Activated T-helper 17 cell treated with anti-CD3 and anti-CD28 coated beads, Interleukin-2, amount 50 U/mL, for 72 hours (primary cell): ENCODE measurements at places on chromosomes 4 and X.
A peak's percentile ranks its signal among the peaks of the same experiment; 100 is the strongest.

GRCh38 chr4:87732033-87732765, 67.2 kb upstream of the IBSP start:
- no peak for ATAC-seq

GRCh38 chr4:145179281-145179860, 1.0 kb downstream of the OTUD4 start:
- ATAC-seq = peak; percentile 48

GRCh38 chr4:37656649-37657048, 29.5 kb downstream of the RELL1 start:
- no peak for ATAC-seq

DNA sequence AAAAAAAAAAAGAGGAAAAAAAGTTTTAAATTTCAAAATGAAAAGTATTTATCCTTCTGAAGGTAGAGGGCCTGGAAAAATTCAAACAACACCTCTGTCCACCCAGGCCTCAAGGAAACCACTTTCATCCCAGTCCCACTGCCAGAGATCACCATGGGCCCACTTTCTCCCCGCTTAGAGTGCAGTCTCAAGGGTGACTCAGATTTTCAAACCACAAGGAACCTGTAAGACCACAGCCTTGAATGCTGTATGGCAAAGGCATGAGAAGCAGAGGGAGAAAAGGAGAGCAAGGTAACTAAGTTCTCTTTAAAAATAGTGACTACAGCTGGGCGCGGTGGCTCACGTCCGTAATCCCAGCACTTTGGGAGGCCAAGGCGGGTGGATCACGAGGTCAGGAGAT, 87.9 kb upstream of the PACRGL start:
- ATAC-seq = no peak

- no peak for ATAC-seq
Measured at GRCh38 chr4:156261230-156261629, 307.6 kb upstream of the CTSO start.

- ATAC-seq = no peak
Measured at GRCh38 chrX:2913118-2913517, 16.0 kb downstream of the ARSD start.

- no peak for ATAC-seq
Measured at GRCh38 chr4:10023050-10023419, 1.7 kb upstream of the SLC2A9 start.

DNA sequence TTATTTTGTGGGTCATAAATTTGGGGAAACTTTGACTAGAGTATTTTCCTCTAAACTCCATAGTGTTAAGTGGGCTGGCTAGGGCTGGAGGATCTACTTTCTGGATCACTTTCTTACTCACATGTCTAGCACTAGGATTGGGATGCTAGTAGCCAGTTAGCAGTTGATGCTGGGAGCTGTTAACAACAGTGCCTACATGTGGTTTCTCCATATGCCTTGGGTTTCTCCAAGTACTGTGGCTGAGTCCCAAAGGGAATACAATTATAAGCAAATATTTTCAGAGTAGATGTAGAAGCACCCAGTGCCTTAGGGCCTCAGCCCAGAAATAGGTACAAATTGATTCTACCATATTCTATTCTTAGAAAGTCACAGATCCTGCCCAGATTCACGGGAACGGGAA, 1614.9 kb downstream of the ARAP2 start:
- no peak for ATAC-seq

DNA sequence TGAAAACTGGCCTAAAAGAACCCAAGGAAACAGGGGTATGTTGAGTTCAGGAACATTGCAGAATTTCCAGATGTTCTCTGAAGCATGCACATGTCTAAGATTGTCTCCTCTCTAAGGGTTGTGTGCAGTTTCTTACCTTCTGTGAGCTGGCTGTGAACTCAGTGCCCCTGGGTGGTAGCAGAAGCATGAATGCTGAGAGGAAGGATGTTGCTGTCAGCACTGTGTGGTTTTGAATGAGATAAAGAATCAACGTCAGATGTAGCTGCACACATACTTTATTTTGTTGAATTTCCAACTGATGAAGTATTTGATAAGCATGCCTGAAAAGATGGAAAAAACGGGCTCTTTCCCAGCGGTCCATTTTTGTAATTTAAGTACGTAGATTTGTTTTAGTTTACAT, 23.8 kb upstream of the CD38 start:
- peak; percentile 39 for ATAC-seq

GRCh38 chr4:92307866-92308265, 4.1 kb downstream of the GRID2 start:
- ATAC-seq = no peak

- no peak for ATAC-seq
Measured at GRCh38 chr4:120517966-120518365, 404.6 kb downstream of the PRDM5 start.

- no peak for ATAC-seq
Measured at GRCh38 chr4:38055566-38055965, 95.4 kb downstream of the PTTG2 start.

- ATAC-seq = no peak
Measured at GRCh38 chrX:41322821-41323603, 10.9 kb upstream of the DDX3X start.

GRCh38 chrX:15438332-15438731, 54.1 kb upstream of the VEGFD start:
- ATAC-seq = no peak

- no peak for ATAC-seq
Measured at GRCh38 chrX:149312988-149313387, 192.1 kb downstream of the IDS start.

GRCh38 chrX:133649651-133650050, 234.4 kb upstream of the GPC4 start:
- no peak for ATAC-seq

GRCh38 chrX:110282922-110283321, 35.0 kb downstream of the AMMECR1 start:
- peak; percentile 42 for ATAC-seq

- no peak for ATAC-seq
Measured at GRCh38 chrX:70043685-70044084, 6.1 kb downstream of the AWAT2 start.

GRCh38 chr4:2587213-2587823, 50.9 kb downstream of the FAM193A start:
- no peak for ATAC-seq

DNA sequence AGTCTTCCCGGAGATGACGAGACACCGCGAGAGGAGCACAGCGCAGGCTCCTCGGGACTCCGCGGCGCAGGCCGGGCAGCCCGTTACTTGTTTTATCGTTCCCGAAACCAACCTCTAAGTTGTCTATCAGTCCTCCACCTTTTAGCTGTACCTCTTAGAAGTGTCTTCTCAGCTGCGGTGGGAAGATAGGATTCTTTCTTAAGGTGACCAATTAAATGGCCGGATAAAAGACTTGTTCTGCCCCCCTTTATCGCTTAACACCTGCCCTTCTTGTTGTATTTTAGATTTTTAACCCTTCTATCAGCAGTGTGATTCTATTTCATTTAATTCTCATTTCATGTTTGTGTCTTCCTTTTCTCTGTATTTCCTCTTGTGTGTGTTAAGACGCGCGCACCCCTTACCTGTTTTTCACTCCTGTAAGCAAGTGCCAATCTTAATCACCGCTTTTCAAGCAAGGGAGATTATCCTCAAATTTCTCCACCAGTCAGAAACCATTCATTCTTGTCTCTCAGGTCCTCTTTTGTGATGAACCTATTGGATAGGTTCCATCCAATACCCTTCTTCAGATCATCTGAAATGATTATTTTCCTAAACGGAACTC, at the start of gene SLC9B2:
SLC9B2 (minus strand) TSS at position 15 of the 601 bp plus-strand sequence. CDS start 9,211 bp downstream, outside the sequence.
- peak; percentile 80 for ATAC-seq

GRCh38 chr4:95018785-95019184, 261.0 kb downstream of the BMPR1B start:
- ATAC-seq = no peak

- no peak for ATAC-seq
Measured at GRCh38 chr4:74410272-74410671, 34.7 kb upstream of the AREG start.

- no peak for ATAC-seq
Measured at GRCh38 chr4:99640676-99641075, 17.0 kb downstream of the C4orf54 start.

DNA sequence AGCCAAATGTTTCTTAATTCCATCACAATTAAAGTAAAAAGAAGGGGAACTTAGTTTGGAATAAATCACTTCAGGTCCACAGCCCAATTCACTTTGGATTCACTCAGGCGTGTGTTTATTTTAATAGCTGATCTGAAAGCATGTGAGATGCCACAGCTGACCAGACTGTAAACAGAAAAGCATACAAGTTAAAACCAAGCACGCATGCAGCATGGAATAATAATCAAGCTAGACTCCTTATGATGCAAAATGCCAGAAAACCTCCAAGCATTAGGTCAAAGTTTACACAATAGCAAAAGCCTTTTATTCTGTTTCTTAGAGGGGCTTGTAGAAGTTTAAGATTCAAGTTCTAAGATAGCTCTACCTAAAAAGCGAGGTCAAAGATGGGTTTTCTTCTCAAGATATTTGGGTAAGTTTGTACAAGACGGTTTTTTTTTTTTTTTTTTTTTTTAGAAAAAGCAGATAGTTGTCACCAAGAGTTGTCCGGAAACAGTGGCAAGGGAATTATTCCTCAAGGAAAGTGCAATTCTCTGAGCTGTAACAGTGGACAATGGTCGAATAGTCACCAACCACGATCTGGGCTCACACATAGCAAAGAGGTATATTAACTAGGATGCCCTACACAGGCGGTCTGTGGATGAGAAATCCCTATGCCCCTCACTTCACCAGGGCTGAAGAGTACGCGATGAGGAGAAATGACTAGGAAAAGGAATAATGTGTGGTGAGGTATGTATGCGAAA, 763 bp upstream of the PRRG1 start:
- no peak for ATAC-seq

- no peak for ATAC-seq
Measured at GRCh38 chr4:31081366-31081765, 361.2 kb downstream of the PCDH7 start.

DNA sequence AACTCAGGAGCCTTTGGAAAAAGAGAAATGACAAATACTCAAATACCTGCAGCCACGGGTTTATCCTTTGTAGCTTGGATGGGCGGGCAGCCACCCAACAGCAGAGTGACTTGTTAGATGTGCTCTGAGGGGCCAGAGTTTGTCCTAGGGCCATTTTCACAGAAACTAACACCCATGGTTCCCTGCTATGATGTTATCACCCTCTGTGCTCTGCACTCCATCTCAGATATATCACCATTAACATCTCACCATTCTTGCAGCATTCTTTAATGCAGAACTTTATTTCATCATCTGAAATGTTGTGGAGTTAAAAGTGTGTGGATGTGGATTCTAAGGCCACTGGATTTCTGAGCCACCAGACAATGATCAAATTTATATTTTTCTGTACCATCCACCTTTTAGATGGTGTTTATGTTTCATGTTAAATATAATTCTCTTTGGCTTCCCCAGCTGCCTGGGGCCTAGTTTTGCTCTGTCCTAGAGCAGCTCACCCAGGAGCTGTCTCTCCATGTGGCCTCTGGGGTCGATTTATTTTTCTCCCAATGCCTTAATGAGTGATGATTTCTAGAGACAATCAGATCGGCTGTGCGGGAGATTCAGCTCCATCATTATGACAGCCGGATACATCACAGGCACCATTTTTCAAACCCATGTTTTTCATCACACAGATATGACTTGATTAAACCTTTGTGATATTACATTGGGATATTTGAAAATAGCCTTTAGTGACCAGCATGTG, 380.8 kb downstream of the BCOR start:
- no peak for ATAC-seq

- ATAC-seq = no peak
Measured at GRCh38 chrX:74520291-74520690, 94.1 kb downstream of the RLIM start.

DNA sequence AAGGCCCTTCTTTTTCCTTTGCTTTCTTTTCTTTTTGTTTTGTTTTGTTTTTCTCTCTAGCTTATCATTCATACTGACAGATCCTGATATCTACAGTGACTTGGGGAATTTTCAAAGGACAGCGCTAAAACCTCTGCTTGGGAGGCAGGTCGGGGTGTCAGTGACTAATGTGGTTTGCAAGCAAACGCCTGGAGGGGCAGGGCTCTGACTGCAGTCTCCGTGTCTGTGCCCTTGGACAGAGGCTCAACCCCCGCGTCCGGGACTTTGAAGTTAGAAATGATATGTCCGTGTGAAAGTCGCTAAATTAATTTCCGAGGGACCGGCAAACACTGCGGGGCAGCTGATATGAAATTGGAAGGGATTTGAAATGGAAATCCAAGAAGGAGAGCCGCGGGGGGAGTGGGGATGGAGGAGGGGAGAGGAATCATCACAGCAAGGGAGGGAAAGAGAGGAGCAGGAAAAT, 312.4 kb downstream of the DHRSX start:
- ATAC-seq = no peak

GRCh38 chrX:97854086-97854485, 970.4 kb downstream of the RPA4 start:
- ATAC-seq = no peak

- no peak for ATAC-seq
Measured at GRCh38 chr4:77050962-77051361, 24.8 kb downstream of the CCNI start.

- ATAC-seq = no peak
Measured at GRCh38 chr4:84341559-84341958, 157.5 kb downstream of the NKX6-1 start.

DNA sequence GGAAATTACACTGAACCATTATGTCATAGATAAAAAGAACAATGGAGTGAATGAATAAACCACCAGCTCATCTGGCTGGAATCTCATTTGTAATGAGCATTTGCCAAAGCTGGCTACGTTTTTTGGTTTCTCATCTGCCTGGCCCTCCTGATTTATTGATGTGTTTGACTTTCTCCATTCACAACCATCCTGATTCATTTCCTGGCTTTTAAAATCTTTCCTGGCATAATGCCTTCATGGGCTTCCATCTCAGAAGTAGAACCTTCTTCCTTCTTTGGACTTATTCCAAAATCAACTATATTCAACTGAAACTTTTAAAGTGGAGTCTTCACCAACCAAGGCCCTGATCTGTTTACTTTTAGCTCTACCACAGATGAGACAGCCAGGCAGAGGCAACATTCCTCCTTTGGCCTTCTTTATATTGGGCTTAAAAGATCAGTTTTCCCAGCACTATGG, 36.0 kb upstream of the ARSJ start:
- no peak for ATAC-seq

DNA sequence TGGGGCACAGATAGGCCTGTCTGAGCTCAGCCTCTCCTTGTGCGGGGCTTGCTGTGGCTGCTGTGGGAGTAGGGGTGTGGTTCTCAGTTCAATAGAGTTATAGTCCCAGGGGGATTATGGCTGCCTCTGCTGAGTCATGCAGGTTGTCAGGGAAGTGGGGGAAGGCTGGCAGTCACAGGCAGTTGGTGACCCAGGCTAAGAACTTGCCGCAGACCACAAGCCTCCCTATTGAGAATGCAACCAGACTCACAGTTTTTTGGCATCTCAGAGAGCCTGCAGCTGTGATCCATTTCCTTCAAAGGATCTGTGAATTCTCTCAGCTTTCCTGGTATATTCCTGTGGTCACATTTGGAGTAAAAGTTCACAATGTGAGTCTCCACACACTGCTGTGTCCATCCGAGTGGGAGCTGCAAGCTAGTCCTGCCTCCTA, 364.9 kb downstream of the ZNF674 start:
- no peak for ATAC-seq

DNA sequence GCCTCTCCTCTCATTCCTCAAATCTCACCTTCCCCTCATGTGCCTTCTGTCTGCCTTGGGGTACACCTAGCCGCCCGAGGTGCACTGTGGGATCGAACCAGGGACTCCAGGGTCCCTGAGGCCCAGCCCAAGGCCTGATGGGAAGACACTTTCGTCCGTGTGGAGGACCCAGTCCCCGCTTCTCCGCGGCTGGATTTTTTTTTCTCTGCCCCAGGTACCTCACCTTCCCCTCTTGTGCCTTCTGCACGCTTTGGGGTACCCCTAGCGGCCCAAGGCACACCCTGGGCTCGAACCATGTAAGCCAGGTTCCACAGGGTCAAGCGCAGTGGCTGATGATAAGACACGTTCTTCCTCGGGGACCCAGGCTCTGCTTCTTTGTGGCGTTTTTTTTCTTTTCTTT, 530.7 kb downstream of the CWH43 start:
- no peak for ATAC-seq
